Naive thymus-derived CD8-positive, alpha-beta T cell (primary cell): ENCODE measurements at places on chromosomes 5 and 9.

- DNase-seq = no peak
Observed at GRCh38 chr5:87138091-87138805, 129.4 kb upstream of the RASA1 start.

DNA sequence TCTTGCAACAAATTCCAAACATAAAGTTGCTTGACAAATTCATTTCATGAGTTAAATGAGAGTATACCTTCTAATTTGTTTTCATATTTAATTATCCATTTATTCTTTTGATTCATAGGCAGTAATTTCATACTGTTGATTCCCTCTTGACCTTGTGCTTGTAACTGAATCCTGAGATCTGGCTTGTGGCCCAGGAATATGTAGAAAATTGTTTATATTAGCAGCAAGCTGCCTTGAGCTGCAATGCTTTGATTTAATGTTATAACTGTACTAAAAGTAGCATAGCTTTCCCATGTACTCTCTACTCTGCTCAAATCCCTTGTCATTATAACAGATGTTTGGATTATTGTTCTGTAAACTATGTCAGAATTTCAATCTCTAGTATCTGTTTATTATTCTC is 780.7 kb downstream of the NR2F1-AS1 start:
- no peak for DNase-seq

DNA sequence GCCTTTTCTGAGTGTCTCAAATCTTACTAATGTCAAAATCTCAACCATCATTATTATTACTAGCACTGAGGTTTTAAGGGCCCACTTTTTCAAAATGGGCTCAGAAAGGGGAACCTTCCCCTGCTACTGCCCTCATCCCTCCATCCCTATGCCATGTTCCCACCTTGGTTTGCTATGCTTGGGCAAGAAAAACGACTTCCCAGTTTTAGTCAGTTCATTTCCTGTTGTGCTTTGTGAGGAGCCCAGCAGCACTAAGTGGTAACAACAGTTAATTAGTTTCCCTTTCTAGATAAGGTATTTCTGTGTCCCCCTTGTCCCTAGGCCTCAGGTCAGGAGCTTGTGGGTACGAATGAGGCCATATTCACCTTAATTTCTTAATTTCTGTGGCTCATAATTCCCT is 595.2 kb downstream of the RAB3C start:
- no peak for DNase-seq

- no peak for DNase-seq
Observed at GRCh38 chr5:81156732-81157131, 76.4 kb upstream of the CKMT2 start.

DNA sequence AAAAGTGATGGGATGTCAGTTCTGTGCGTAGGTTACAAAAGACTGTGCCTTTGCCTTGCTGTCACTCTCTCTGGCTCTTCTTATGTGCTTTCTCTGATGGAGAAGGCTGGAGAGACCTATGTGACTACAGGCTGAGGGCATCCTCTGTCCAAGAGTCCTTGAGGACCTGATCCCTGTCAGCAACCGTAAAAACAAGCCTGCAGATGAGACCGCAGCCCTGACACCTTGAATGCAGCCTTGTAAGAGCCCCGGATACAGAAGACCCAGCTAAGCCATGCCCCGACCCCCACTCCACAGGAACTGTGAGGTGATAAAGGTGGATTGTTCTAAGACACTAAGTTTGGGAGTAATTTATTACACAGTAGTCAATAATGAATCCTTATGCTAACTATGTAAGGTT is 32.6 kb upstream of the FRRS1L start:
- DNase-seq = no peak

DNA sequence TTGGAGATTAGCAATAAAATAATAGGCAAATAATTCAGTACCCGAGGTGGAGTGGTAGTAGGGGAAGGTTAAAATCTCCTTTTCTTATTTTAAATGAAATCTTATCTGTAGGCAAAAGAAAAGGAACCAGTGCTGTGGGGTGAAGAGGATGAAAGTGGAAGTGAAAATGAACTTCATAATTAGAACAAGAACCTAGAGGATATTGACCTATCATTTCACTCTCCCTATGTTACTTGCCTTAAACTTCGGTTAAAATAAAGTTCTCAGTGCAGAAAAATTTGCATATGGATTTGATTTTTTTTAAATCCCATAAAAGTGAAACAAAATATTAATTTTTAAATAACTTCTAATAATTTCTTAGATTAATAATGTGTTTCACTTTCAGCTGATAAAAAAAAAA is 1094.9 kb upstream of the C9orf72 start:
- DNase-seq = no peak

- DNase-seq = no peak
Observed at GRCh38 chr9:134891713-134892112, 11.1 kb downstream of the FCN2 start.

- no peak for DNase-seq
Observed at GRCh38 chr5:114977979-114978573, 191.6 kb downstream of the TRIM36 start.

GRCh38 chr5:87109746-87110145 is 157.9 kb upstream of the RASA1 start:
- DNase-seq = no peak

DNA sequence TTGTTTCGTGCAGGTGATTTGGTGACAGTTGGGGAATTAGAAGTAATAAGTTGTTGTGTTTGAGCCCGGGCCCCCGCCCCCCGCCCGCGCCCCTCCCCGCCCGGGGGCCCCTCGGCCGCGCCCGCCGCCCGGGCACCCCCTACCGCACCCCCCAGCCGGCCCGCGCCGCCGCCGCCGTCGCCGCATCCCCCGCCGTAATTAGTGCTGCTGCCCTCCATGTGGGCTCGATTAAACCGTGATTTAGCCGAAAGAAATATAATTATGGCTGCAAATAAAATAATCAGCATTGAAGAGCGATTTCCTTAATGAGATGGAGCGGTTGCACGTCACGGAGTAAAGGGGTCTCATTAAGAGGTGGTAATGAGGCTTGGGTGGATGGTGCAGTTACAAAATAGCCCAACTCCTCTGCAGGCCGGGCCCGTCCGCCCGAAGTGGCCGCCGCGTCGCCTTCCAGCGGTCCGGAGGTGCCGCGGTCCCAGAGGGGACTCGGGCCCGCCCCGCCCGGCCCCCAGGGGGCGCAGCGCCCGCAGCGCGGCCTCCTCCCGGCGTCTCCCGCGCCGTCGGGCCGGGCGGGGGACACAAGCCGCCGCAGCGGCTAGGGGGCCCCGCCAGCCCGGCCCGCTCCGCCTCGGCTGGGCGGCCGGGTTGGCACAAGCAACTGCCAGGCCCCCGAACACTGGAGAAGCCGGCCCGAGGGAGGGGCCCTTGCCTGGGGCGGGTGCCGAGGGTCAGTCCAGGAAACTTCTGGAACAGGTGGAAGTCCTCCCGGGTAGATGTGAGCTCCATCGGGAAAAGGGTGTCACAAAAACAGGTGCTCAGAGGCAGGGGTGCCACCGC is 6.9 kb upstream of the OTP start:
- DNase-seq = no peak

- no peak for DNase-seq
Observed at GRCh38 chr5:122405751-122406150, 93.7 kb downstream of the SNCAIP start.

DNA sequence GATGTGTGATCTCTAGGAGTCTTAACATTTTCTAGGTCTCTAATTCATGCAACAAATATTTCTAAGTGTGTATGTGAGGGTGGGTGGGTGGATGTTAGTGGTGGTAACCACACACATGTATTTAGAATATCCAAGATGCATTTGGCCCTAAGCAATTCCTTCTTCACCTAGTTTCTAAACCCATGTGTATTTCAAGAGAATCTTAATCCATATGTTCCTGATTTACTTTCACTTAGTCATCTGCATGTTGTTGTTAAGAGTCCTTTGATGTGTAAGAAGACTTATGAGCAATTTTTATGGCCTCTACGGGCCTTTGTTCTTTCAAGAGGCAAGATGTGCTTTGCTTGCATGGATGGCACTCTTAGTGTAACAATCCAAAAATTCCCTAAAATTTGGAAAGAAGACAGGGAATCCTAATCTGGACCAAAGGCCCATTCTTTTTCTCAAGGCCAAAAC is 282.6 kb downstream of the SPATA31D1 start:
- no peak for DNase-seq

DNA sequence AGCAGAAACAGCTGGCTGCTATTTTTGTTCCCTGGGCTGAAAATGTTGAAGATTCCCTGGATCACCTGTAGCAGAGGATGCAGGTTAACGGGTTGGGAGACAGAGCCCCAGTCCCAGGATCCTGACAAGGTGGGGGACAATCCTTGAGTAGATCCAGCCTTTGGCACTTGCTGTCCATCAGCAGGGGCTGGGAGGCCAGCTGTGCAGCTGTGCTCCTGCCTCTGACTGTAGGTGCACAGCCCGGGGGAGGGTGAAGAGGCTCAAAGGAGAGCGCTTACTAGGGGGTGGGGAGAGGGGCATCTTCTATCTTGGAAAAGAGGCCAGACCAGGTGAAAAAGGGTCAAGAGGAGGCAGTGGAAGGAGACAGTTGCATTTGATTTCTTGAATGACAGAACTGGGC is 3.5 kb upstream of the DDX41 start:
- no peak for DNase-seq

- DNase-seq = no peak
Observed at GRCh38 chr5:20604992-20605391, 617.0 kb upstream of the CDH18 start.

DNA sequence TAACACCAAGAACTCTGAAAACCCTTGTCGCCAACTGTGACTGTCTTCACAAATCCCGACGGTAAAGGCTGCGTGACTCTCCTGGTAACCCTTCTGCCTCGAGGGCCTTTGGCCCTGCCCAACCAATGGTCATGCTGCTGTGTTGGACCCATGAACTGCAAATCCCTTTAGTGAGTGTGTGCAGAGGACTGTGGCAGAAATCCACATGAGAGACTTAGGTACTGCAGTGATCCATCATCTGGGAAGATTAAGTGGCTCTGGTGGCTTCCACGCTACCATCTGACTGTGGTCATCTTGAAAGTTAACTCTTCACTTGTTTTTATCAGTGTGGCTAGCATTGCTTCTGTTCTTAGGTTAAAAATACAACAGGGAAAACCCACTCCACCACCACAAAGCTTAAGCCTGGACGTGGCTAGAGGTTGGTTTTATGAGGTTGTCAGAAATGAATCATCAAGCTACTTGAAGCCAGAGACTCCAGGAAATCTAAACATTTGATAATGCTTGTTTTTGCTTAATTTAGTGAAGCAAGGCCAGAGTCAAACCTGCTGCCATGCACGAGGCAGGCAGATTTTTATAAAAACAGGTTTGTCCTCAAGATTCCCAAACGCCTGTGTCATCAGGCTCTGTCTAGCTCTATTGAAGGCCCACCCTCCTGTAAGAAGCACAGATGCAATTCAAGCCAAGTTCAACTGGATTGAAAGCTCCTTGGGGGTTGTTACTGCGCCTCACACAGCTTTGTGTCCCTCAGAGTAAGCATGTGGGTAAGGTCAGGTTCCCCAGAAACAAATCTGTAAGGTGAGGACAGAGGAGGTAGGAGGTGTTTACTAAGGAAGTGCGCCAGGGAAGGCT is 52.7 kb upstream of the ERCC6L2 start:
- no peak for DNase-seq

GRCh38 chr5:14598225-14598624 is 16.6 kb downstream of the OTULINL start:
- no peak for DNase-seq

GRCh38 chr9:120394058-120394669 is 185.8 kb downstream of the CDK5RAP2 start:
- no peak for DNase-seq
